ENCODE measurements at places on chromosomes 13 and 19. TPM values are rescaled to one million over a fixed set of nuclear protein-coding genes. Genes with fewer than 3 reads are reported as not detected.

DNA sequence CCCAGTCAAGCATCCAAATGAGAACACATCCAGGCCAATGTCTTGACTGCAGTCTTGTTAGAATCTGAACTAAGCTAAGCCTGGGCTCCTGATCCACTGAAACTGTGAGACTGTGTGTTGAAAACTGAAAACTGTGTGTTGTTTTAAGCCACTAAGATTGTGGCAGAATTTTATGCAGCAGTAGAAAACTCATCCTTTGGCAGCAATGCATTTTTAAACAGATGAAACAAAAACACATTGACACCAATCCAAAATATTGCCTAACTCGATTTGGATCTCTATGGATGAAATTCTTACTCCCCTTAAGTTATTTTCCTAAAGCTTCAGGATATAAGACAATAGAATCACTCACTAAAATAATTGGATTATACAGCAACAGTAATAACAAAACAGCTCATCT lies 202.3 kb upstream of the KLF12 start:
- DNase-seq = no peak

Gene MTUS2
- polyA plus RNA-seq = 0.06 TPM

Gene FGF14
- 0.59 TPM for polyA plus RNA-seq

DNA sequence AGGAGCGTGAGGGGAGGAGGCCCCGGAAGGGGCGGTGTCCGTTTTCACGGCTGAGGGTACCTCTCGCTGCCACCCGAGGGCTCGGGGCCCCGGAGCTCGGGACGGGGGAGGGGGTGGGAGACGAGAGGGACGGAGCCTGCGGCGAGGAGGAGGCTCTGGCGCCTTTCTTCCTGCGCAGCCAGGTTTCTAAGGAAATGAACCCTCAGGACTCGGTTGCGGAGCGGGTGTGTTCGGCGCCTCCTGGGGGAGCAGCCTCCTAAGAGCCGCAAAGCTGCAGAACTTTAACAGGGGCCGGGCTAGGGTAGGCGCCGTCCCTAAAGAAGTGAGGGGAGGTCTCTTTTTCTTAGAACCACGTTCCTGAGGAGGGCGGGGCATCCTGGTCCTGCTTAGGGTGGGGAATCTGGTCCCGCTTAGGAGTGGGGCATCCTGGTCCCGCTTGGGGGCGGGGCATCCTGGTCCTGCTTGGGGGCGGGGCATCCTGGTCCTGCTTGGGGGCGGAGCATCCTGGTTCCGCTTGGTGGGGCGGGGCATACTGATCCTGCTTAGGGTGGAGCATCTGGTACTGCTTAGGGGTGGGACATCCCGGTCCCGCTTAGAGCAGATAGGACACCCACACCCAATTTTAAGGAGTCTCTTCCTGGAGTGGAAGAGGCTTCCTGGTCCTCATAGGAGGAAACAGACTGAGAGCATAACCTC lies 6.2 kb downstream of the SYT5 start:
- no peak for DNase-seq

DNA sequence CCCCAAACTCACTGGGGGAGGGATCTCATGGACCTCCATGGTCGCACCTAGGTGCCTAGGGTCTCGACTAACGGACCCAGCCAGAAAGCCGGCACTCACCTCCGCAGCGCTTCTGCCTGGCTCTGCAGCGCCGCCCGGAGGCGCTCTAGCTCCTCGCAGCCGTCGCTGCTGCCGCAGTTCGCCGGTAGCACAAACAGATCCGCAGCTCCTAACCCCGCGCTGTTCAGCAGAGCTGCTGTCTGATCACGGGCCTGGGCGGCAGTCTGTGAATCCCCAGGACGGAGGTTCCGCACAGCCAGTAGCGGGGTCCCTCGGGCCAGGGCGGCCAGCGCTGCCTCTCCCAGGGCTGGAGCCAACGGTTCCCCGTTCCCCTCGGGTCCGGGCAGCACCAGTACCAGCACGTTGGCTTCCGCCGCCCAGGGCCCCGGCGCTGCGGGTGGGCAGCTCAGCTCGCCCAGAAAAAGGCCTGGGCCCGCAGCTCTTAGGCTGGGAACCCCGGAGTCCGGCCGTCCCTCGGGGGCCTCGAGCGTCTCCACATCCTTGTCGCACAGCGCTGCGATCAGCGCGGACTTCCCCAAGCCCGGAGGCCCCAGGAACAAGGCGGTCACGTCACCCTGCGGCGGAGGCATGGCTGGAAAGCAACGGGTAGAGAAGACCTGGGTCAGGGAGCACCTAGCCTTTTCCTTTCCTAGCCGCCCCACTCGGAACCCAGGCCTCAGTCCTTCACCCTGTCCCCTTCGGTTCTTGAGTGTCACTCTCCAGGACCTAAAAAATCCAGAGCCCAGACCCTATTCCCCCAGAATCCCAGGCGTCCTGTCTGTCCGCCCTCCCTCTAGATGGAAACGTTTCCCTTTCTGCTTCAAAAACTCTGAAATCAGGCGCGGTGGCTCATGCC lies 977 bp downstream of the IRGQ start:
- peak; percentile 77 for DNase-seq

Gene RAX2
- polyA plus RNA-seq = 0.01 TPM

GRCh38 chr13:112056739-112057438 lies 10.1 kb upstream of the SOX1 start:
- no peak for DNase-seq

Gene CPB2
- 19.7 TPM for polyA plus RNA-seq

- DNase-seq = no peak
These were observed 3.1 kb upstream of the ZNF471 start for GRCh38 chr19:56504581-56504980.

Gene SHISA2
- polyA plus RNA-seq = 0.68 TPM

DNA sequence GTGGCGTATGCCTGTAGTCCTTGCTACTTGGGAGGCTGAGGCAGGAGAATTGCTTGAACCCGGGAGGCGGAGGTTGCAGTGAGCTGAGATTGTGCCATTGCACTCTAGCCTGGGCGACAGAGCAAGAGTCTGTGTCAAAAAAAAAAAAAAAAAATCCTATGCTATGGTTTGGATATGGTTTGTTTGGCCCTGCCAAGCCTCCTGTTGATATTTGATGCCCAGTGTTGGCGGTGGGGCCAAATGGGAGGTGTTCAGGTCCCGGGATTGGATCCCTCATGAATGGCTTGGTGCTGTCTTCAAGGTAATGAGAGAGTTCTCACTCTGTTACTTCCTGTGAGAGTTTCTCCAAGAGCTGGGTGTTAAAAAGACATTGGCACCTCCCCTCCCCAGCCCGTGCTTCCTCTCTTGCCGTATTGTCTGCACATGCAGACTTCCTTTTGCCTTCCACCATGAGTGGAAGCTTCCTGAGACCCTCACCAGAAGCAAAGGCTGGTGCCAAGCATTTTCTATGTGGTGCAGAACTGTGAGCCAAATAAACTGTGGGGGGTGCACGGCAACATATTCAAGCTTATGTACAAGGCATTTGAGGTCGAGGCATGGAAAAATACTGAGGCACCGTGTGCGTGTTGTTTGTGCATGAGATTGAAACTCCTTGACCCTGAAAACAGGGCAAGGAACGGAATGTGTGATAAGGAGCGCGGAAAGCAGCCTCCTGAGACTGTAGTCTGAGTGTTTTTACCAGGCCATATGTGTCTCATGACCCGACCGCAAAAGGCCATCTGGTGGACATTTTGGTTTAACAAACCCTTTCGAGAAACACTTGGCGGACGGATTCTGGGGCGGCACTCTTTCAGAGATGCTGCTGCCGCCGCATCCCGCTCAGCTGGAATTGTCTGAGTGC lies 7.3 kb downstream of the SIGLEC9 start:
- peak; percentile 77 for DNase-seq

Gene FGF9
- 1.7 TPM for polyA plus RNA-seq

GRCh38 chr19:10419200-10419645 lies 1.1 kb upstream of the PDE4A start:
- DNase-seq = no peak

Gene KLK13
- polyA plus RNA-seq = 1.7 TPM

Gene YJEFN3
- 3.6 TPM for polyA plus RNA-seq

DNA sequence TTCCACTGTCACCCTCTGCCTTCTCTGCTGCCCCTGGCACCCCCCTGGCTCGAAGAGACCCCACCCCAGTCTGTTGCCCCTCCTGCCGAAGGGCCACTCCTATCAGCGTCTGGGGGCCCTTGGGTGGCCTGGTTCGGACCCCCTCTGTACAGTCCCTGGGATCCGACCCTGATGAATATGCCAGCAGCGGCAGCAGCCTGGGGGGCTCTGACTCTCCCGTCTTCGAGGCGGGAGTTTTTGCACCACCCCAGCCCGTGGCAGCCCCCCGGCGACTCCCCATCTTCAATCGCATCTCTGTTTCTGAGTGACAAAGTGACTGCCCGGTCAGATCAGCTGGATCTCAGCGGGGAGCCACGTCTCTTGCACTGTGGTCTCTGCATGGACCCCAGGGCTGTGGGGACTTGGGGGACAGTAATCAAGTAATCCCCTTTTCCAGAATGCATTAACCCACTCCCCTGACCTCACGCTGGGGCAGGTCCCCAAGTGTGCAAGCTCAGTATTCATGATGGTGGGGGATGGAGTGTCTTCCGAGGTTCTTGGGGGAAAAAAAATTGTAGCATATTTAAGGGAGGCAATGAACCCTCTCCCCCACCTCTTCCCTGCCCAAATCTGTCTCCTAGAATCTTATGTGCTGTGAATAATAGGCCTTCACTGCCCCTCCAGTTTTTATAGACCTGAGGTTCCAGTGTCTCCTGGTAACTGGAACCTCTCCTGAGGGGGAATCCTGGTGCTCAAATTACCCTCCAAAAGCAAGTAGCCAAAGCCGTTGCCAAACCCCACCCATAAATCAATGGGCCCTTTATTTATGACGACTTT lies 2.0 kb downstream of the ZFP36 start:
- DNase-seq = peak; percentile 57

GRCh38 chr19:47863514-47863936 lies 4.5 kb downstream of the TPRX2 start:
- peak; percentile 88 for DNase-seq

Gene PRRG2
- polyA plus RNA-seq = 9.0 TPM

GRCh38 chr13:80329250-80329649 lies 11.7 kb downstream of the SPRY2 start:
- no peak for DNase-seq

DNA sequence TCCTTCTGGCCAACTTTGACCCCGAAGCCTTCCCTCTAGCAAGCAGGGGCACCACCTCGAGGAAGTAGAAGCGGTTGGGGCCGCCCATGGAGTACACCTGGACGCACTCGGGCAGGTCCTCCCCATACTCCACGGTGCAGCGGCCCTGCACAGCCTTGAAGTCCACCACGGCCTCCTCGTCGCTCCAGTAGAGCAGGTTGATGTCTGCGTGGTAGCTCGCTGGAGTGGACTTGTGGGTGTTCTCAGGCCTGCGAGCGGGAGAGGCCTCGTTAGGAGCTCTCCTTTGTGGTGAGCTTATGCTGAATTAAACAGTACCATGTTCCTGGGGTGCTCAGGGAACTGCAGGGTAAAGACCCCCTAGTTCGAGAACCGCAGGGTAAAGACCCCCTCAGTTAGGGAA lies 22.3 kb upstream of the EIF3G start:
- DNase-seq = no peak

DNA sequence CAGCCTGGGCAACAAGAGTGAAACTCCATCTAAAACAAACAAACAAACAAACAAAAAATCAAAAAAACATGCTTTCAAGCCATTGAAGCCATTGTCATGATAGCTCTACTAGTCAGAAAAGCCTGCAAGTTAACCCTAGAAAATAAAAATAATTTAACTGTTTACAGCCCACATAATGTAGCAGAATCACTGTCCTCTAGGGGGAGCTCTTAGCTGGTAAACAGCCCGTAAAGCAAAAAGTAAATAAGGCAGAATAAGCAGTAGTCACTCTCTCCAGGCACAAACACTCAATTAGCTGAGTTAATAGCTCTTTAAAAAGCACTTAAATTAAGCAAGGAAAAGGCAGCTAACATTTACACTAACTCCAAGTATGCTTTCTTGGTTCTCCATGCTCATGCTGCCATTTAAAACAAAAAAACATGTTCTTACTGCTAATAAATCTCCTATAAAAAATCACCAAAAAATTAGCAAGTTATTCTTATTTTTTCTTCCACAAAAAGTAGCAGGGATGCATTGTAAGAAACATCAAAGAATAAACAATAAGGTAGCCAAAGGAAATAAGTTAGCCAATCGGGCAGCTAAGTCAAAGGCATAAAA lies 11.3 kb downstream of the LILRB4 start:
- DNase-seq = no peak

Gene JSRP1
- 0.69 TPM for polyA plus RNA-seq

Gene ZNF548
- polyA plus RNA-seq = 5.6 TPM

DNA sequence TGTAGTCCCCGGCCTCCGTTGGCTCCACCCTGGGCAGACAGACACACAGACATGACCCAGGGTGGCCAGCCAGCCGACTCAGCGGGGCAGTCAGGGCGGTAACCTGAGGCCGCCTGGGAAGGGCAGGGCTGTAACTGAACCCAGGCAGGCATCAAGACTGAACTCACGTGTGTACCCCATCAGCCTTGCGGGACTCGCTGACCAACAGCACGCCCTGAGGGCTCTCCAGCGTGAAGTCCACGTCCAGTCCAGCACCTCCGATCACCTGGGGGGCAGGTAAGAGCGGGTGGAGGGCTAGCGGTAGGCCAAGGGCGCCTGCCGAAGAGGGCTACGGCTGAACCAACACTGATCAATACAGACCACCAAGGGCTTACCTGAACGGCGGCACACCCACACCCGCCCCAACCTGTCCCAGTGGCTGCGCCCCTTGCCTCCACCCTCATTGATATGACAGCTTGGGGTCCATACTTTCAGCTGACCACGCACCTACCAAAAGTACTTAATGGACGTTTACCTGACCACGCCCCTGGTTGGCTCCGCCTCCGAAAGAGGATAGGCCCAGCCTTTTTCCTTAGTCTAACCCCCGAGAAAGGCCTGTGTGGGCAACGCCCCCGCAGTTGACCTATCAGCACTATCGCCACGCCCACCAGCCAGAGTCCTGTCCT lies 791 bp downstream of the TMED1 start:
- DNase-seq = no peak

DNA sequence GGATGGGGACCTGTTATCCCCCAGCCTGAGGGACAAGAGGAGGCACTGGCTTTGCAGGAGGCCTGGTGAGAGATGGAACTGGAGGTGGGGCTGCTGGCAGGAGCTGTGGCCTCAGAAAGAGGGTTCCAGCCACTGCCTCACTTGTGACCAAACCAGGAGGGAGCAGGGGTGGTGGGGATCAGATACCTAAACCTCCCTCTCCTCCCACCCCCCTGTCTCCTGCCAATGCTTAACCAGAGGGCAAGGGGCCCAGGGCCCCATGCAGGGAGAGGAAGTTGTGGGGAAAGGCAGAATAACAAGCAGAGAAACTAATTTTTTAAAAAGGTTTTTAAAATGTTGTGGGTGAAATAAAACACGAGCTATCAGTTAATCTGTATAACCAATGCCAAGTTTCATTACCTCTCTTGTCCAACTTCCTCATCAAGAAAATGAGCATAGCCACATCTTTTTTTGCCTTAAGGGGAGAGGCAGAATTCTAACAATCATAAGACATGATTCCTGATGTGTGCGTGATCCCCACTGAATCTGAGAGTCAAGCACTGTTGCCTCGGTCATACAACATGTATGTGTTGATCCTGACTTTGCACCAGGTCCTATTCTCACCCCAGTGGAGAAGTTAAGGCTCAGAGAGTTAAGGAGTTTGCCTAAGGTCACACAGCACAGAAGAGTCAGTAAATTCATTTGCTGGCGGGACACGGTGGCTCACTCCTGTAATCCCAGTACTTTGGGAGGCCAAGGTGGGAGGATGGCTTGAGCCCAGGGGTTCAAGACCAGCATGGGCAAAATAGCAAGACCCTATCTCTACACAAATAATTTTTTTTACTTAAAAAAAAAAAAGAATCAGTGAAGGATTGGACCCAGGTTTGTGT lies 12.9 kb downstream of the FXYD5 start:
- DNase-seq = no peak
